SK-N-DZ (cell line): ENCODE measurements at places on chromosomes 11 and 22.
A peak's percentile ranks its signal among the peaks of the same experiment; 100 is the strongest.

DNA sequence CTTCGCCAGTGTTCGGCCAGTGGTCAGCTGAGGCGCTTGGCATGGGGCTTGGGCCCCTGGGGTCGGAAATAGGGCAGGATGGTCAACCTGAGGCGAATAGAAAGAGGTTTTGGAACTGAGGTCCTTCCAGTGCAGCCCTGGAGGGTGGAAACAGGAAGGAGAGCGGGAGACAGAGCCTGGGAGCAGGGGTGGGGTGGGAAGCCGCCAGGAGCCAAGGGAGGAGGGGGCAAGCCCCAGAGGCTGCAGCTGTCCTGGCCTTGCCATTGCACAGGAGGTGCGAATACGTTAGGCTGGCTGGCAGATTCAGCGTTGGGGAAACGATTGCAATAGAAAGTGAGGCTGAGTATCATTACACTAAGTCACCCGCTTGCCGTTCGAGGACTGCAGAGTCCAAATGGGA is 13.9 kb upstream of the KCTD17 start:
- no peak for DNase-seq

GRCh38 chr22:49925525-49926128 is 7.2 kb downstream of the CRELD2 start:
- DNase-seq, result no peak

DNA sequence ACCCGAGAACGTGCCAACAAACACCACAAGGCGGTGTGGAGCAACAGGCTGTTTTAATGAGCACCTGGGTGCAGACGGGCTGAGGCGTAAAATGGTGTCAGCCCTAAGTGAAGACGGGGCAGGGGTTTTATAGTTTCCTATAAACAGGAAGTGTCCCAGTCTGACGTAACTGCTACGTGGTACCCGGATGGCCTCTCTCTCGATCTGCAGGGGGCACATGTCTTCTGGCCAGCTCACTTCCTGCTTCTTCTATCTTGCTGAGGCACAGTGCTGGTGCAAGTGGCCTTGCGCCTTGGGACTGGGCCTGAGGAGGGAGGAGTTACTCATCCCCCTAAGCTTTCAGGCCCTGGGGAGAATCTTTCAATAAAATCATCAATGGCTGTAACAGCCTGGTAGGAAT is 20.9 kb downstream of the OOSP3 start:
- DNase-seq, result no peak

GRCh38 chr11:115325523-115325922 is 178.7 kb downstream of the CADM1 start:
- no peak for DNase-seq

DNA sequence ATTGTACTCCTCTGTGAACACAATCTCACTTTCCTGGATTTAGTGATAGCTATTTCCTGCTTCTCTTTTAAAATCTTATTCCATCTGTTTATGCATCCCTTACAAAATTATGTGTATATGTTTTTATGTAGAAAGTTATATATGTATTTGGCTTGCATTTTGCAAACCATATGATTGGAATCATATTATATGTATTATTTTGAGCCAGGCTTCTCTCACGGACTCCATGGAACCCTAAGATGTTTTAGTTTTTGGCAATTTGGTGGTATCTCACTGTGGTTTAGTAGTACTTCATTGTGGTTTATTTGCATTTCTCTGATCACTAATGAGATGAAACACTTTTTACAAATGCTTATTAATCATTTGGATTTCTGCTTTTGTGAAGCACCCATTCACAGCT is 507.3 kb upstream of the KIRREL3 start:
- no peak for DNase-seq

- no peak for DNase-seq
Measured at GRCh38 chr11:67440229-67441097, 2.8 kb downstream of the CORO1B start.

DNA sequence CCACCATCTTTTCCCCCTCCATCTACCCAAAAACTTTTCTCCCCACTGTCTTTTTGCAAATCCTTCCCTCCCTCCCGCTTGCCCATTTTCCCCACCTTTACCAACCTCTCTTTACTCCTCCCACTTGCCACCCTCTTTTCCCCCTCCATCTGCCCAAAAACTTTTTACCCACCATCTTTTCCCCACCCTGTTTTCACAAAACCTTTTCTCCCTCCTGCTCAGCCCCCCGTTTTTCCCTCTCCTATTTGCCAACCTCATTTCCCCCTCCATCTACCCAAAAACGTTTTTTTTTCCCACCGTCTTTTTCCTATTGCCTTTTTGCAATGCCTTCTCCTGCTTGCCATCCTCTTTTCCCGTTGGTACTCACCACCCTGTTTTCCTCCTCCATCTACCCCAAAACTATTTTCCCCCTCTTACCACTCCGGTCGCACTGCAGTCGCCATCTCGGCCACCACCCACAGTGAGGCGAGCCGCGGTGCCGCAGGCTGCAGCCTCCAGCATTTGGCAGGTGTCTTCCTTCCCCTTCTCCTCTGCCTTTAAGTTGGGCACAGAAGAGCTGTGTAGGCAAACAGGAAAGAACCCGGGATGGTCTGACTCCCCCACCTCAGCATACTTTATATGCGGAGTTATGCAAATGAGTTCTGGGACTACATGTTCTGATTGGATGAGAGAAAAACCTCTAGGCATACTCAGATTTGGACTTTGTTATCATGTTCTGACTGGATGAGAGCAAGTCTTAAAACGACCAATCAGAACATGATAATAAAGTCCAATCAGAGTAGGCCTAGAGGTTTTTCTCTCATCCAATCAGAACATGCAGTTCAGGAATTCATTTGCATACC is 121.2 kb upstream of the VPREB1 start:
- no peak for DNase-seq

- no peak for DNase-seq
Measured at GRCh38 chr11:4454021-4454420, 4.9 kb downstream of the OR52K2 start.

- no peak for DNase-seq
Measured at GRCh38 chr11:12724301-12725054, 50.3 kb downstream of the TEAD1 start.

DNA sequence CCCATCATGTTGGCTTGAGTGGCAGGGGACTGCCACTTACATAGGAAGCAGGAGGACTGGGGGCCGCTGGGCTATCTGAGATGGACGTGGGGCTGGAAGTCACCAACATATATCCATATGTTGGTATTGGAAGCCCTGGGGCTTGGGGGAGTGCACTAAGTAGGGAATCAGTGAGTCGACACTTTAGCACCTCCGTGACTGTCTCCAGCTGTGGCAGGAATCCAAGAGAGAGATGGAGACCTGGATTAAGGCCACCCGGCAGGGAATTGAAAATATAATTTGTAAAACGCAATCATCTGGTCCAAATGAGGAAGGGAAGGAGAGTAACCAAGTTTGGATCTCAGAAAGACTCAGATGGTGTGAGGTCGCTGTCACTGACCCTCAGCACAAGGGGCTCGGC is 68.4 kb downstream of the ELFN2 start:
- DNase-seq, result no peak

DNA sequence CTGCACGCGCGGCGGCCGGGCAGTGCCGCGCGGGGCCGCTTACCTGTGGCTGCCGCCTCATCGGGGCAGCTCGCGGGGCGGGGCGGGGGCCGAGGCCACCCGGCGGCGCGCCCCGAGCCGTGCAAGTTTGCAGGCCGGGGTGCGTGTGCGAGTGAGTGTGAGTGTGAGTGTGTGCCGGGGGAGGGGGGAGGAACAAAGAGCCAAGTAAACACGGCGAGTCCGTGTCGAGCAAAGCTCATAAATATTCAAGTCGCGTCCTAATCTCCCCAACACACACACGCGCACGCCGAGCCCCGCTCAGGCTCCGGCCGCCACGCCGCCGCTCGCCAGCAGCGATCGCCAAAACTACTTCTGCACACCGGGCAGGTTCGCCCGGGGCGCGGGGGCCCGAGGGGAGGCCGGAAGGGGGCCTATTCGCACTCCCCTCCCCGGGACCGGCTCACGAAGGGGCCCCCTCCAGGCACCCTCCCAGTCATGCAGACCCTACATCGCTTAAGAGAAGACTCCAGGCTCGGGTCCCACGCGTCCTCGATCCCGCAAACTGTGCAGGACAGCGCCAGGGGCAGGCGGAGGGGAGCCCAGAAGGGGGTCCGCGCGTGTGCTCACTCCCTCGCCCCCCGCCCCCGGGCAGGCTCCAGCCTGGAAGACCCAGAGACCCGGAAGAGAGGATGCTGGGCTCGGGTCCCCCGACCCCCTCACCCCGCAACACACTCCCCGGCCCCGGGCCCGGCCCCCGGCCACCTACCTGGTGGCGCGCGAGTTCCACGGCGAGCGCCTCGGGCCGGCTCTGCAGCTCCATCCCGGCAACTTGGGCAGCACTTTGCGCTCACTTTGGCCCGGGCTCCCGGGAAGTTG is 827 bp downstream of the PHF21B start:
- peak; percentile 32 for DNase-seq

GRCh38 chr11:117841551-117842031 is 17.0 kb upstream of the FXYD2 start:
- DNase-seq, result no peak

GRCh38 chr11:130023204-130023603 is 20.6 kb upstream of the PRDM10 start:
- no peak for DNase-seq

DNA sequence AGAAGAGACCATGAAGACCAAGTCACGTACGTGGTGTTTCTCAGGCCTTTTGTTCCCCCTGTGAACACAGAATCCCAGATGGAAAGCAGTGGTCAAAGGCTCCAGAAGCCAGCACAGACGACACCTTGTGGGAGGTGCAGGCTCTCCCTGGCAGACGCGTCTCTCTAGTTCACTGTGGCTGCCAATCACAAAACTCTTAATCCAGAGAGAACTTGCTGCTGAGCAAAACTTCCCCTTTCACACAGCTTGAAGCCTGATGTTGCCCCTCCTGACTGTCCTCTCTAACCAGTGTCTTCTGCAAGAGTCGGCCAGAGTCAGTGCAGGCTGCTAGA is 67.1 kb downstream of the PIWIL3 start:
- DNase-seq, result no peak
